ENCODE measurements at places on chromosomes 3 and 15.

GRCh38 chr3:179227349-179227748 lies 23.6 kb downstream of the KCNMB3 start:
- DNase-seq: no peak

GRCh38 chr3:158100681-158101080 lies 5.5 kb downstream of the SHOX2 start:
- no peak for DNase-seq

GRCh38 chr3:126753191-126754160 lies 49.4 kb downstream of the CHCHD6 start:
- no peak for DNase-seq

DNA sequence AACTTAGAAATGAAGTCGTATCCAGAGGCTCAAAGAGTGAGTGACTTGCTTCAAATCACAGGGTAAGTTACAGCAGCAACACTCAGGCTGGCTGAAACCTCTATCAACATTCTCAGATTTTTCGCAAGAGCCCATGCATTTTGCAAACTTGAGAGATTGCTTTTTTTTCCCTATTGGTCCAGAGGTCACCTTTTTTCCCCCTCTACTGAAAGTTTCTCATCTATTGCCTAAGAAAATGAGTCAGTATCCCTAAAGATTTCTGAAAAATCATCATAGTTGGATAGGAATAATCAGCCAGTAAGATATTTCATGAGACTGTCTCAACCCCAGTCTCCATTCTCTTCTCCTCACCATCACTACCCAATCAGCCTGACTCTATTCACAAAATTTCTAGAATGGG lies 410.6 kb downstream of the FOXP1 start:
- DNase-seq: no peak

- DNase-seq: no peak
Measured at GRCh38 chr3:131881777-131882176, 153.0 kb downstream of the CPNE4 start.

DNA sequence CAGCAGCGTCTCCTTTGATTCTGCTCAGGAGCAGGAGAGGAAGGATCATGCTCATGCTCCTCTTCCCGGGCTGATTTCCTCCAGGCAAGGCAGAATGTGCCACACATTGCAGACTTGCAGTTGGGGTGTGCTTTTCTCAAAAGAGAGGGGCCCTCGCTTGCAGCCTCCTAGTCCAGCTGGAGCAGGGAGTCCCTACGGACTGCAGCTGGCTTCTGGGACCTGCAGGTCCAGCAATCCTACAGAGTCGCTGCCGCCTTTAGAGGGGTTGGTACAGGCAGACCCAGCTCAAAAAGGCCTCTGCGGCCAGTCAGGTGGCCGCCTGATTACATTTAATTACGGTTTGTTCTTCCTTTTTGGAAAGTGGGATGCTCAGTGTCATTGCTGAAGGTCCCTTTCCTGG lies 173.9 kb downstream of the NSMCE3 start:
- no peak for DNase-seq

DNA sequence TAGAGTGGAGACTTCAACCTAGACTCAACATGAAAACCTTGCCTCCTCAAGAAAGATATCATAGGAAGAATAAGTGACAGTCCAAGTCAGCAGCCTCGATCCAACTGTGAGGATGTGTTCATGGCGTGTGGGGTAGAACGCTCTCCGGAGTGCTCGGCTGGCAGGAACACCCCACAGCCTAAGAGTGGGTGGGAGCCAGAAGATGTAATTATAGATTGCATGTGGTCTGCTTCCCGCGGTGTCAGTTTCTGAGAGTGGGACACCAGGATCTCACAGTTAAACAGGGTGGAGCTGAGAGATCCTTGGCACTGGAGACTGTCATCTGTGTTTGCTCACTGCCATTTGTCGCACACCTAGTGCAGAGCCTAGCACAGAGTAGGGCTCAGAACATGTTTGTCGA lies 158.0 kb downstream of the CTNNB1 start:
- DNase-seq: no peak

GRCh38 chr3:60158035-60158434 lies 1093.2 kb downstream of the FHIT start:
- no peak for DNase-seq

DNA sequence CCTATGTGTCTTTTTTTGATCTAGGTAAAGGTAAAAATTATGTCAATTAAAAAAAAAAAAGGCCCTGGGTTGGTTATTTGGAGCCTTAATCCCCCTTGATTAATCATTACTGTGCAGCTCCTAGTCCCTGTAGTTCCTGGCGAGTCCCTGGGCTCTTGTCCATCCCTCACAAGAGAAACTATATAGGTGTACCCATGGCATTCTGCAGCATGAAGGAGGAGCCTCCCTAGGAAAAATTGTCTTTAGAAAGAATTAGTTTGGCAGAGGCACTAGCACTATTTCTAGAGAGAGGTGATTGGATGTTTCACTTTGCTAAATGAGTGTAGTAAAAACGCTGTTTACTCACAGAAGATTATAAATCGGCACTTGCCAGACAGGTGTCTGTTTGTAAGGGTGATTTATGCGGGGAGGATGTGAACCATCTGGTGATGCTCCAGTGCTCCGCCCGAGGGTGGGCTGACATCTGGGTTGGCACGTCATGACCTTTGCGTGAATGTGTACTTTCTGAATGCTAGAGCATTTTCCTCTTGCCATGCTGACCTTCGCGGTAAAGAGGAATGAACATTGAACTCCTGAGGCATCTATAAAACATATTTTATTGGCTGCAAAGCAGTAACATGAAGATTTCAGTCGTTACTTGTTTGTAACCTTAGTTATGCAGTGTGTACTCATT lies 12.6 kb downstream of the PLCL2 start:
- no peak for DNase-seq

- DNase-seq: no peak
Measured at GRCh38 chr3:48564022-48564421, 441 bp upstream of the UCN2 start.

GRCh38 chr3:34650131-34650530 lies 851.7 kb downstream of the PDCD6IP start:
- DNase-seq: no peak

GRCh38 chr15:89074402-89075012 lies 13.7 kb upstream of the ABHD2 start:
- no peak for DNase-seq

GRCh38 chr3:189988854-189989253 lies 131.8 kb downstream of the P3H2 start:
- no peak for DNase-seq

GRCh38 chr15:47383102-47383501 lies 334.2 kb upstream of the SEMA6D start:
- no peak for DNase-seq

GRCh38 chr15:60520013-60520824 lies 41.3 kb upstream of the ICE2 start:
- DNase-seq: no peak

DNA sequence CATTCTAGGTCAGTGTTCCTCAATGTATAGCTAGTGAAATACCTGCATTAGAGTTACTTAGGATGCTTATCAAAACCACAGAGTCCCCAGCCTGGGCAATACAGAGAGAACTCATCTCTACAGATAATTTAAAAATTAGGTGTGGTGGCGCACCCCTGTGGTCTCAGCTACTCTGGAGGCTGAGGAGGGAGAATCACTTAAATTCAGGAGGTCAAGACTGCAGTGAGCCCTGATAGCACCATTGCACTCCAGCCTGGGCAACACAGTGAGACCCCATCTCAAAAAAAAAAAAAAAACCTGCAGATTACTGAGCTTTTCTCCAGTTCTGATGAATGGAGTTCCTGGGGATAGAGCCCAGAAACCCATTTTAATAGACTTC lies 10.1 kb upstream of the MINDY2 start:
- DNase-seq: no peak

DNA sequence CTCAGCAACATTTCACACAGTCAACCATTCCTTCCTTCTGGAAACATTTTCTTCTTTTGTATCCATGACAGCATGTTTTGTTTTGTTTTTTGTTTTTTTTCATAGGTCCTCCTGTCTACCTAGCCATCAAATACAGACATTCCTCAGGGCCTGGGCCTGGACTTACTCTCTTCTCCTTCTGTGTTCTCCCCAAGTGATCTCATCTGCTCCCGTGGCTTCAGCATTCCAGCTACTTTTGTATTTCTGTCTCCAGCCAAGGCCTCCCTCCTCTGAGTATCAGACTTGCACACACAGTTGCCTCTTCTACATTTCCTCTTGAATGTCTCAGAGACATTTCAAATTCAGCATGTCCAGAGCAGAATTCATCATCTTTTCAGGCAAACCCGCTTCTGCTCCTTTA lies 82.4 kb downstream of the HCN4 start:
- DNase-seq: no peak

DNA sequence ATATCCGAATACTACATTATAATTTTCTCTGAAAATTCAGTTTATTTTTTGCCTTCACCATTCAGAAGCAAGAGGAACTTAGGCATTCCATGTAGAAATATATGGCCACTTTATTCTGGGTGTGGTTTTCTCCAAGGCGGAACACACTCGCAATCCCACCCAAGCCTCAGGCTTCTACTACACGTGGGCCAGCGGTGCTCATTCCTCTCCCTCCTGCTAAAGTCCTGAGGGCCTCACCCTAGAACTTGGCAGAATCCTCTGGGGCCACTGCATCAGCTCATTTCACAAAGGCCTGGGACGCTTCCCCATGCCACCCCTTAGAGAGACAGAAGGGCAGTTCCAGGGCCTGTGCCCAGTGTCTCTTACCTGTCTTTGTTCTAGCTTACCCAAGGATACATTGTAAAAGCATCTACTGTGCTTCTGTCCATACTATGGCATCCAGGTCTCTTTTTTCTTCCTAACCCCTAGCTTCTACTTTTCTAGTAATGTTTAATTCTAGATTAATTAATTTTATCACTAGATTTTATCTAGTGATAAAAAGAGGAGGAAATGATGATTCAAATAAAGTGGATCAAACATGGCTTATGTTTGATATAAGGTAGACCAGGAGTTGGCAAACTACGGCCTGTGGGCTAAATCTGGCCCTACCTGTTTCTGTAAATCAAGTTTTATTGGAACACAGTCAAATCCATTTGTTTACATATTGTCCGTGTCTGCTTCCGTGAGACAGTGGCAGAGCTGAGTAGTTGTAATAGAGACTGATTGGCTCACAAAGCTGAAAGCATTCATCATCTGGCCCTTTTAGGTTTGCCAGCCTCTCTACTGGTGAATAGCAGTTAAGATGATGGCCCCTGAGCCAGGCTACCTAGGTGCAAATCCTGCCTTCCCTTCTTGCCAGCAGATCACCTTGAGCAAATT lies 29.8 kb downstream of the LARS2 start:
- no peak for DNase-seq

Measured in stimulated activated CD4-positive, alpha-beta T cell treated with anti-CD3 and anti-CD28 coated beads, Interleukin-12 subunit alpha, Interleukin-12 subunit beta, amount 100 ng/mL, for 4 hours (primary cell).